ENCODE measurements at places on chromosomes 6 and 20.

DNA sequence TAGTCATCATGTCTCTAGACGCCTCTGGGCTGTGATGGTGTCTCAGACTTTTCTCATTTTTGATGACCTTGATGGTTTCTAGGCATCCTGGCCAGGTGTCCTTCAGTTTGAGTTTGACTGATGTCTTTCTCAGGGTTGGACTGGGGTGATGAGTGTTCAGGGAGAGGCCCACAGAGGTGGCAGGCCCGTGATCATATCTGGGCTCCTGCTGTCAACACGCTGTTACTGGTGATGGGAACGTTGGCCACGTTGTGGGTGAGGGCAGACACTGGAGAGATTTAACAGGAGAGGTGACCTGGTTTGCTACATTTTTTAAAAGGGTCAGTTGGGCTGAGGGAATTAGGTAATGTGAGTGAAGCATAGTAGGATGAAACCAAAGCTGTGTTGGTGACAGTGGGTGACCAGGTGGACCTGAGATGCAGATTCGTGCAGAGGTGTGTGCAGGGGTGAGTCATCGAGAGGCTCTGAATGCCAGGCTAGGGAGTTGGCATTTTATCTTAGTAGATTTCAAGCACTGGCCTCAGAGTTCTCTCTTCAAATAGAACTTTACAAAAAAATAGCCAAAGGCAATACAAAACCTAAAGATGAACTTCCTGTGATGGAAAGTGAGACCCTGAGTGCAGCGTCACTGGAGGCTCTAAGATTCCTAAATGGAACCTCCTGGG is 174.1 kb downstream of the CDH26 start:
- DNase-seq, result no peak

- peak; percentile 85 for DNase-seq
Measured at GRCh38 chr20:49982346-49983122, at the start of gene SNAI1. Gene SNAI1, plus strand, starts transcription at chr20:49982980. Its CDS starts 80 bp downstream, at chr20:49983060.

- DNase-seq, result no peak
Measured at GRCh38 chr6:18680842-18681241, 293.7 kb downstream of the RNF144B start.

DNA sequence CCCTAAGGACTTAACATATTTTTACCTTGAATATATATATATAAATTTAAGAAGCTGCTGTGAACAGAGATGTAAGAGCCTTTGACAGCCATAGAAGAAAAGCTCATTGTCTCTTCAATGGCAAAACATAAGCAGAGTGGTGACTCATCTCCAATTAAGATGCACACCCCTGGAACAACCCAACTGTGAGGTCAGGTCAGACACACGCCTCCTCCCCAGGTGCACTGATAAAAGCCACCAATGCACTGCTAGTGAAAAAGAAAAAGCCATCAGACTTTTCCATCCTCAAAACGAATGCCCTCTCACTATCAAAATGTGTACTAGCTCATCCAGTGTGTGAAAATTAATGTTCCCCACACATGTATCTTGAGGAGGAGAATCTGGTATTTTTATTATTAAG is 100.1 kb downstream of the SMLR1 start:
- no peak for DNase-seq

DNA sequence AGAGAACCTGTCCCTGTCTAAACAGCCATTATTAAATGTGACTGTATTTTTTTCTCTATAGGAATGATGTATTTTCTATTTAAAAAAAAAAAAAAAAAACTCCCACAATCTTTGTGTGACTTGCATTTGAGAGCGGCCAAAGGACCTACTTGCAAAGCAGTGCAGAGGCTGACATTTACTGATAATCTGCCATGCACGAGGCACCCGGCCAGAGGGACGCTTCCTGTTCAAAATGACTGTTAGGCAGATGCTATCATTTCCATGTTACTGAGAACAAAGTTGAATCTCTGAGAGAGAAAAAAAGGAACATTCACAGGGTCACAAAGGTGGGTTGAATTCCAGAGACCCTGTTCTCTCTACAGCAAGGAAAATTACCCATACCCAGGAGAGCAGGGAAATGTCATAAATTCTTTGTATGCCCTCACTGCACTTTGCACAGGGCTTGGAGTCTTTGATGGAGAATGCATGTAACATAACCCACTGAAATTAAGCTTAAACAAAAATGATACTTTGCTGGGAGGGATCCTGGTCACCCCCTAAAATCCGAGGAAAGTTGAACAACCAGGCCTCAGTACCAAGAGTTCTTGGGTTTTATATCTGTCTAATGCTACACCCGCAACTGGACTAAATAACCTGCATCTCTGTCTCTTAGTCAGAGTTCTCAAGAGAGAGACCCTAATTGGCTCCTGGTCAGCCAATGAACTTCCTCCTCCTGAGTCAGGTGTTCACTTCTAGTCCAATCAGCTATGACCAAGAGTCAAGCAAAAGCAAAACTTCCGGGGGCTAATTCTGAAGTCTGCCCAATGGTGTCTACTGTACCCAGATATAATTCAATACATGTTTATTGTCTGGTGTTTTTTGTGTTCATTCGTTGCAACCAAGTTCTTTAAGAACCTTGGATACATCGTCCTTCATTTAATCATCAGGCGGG is 61.2 kb downstream of the GCLC start:
- DNase-seq, result no peak

- peak; percentile 48 for DNase-seq
Measured at GRCh38 chr20:41095110-41095969, 42.0 kb upstream of the PLCG1 start.

DNA sequence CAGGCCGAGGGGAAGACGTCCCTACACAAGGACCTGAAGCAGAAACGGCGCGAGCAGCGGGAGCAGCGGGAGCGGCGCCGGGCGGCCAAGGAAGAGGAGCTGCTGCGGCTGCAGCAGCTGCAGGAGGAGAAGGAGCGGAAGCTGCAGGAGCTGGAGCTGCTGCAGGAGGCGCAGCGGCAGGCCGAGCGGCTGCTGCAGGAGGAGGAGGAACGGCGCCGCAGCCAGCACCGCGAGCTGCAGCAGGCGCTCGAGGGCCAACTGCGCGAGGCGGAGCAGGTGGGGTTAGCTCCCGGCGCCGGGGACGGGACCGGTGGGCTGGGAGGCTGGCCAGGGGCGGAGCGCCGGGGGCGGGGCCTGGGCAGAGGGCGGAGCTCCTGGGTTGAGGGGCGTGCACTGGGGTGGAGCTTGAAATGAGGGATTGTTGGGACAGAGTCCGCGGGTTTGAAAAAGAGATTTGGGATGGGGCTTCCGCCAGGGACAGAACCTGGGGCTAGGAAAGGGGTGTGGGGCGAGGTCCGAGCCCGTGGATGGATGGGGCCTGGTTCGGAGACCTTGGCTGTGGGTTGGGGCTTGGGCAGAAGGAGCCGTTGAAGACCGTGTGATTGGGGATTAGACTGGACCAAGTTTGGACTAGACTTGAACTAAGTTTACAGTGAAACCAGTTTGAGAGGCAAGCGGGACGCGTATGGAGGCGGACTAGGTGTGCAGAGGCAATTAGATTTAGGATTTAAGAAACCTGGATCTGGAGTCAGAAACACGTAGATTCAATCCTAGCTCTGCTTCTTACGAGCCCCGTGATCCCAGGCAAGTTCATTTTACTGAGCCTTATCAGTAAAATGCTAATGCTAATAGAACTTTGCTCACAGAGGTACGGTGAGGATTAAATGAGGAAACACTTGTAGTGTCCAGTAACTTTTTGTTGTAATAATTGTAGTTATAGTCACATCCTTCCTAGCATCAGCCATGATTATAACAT is 20.9 kb downstream of the DEF6 start:
- peak; percentile 80 for DNase-seq

DNA sequence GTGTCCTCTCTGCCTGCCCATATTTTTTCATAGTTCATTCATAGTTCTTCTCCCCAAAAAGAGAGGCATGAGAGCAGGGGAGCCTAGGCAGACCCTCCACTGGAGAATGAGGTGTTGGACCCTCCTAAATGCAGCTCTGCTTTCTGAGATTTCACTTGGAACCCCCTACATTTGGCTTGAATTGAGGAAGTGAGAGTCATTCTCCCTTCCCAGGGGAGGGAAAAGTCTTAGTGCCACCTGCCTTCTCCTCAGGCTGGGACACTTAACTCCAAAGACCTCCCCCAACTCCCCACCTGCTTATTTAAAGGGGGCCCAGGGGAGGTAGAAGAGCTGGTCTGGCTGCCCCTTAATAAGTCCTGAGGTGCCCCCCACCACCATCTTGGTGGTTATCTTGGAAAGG is 78.2 kb downstream of the CHMP4B start:
- no peak for DNase-seq

GRCh38 chr6:107106165-107106564 is 9.2 kb downstream of the BEND3 start:
- DNase-seq, result no peak

DNA sequence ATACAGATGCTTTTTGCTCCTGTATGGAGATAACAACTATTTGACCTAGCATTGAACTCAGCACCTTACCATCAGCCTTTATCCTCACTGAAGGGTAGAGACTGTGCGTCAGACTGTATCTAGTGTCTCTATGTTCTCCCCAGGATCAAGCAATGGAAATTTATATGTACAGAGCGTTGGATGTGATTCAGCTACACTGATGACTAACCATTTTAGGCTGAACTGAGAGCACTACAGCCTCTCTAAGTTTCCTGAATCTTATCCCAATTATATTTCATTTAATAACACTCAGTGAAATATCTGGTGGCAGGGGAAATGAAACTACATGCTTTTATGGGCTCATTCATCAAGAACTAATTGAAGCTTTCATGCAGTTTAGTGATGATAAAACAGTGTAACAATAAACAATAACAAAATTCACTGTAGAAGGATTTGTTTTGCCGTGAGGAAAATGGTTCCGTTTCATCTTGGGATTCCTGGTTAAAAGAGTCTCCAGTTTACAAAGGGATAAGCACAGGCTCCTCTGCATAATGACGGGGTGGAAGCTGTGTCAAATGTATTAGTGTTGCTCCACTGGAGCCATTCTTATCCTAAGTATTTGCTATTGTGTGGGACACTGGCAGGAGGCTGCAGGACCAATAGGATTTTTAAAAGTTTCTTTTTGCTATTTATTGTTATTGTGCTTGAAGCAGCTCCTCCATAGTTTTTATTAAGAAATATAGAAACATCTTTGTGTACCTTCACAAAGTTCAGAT is 567.6 kb upstream of the MMS22L start:
- no peak for DNase-seq

- DNase-seq, result no peak
Measured at GRCh38 chr20:46229478-46230105, 78.7 kb downstream of the CDH22 start.

- DNase-seq, result no peak
Measured at GRCh38 chr20:64146301-64146935, 17.8 kb upstream of the MYT1 start.

DNA sequence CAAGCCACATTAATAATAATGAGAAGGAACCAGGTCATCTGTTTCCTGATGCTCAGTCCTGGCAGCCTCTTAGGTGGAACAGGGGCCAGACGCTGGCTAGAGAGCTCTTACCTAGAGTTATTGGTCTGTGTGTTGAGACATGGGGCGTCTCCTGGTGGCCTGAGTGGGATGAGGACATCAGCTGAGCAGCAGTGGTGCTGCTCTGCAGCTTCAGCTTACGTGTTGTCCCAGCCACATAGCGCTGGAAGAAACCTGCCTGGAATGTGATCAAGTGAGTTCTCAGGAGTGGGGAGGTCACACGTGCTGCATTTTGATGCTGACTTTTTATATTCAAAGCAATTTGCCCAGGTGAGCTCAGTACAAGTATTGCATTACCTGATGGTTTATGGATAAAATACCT is 355.4 kb downstream of the CDH26 start:
- no peak for DNase-seq

DNA sequence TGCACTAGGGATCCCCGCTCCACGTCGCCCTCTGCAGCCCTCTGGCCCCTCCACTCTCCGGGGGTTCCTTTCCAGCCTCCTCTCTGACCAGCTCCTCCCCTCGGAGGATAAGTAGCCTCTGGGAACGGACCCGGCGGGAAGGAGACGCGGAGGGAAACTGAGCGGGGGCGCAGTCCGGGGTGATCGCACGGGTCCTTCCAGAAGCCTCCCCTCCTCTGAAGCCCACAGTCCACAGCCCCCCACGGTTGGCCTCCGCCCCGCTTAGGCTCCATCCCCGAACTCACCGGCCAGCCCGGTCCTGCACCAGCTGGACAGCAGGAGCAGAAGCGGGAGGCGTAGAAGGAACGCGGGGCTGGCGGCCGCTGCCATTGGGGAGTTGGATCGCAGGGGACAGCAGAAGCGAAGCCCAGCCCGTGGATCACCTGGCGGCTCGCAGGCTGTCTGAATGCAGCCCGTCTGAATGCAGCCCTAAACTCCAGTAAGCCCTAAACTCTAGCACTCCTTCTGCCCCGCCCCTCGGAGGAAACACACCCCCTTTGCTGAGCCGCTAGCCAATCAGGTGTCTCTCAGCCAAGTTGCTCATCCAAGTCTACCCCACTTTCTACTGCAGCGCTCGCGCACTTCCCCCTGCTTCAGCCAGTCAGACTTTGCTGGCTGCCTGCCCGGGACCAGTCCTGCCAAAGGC is at the start of gene RAET1G:
RAET1G (minus strand) TSS at position 480 of the 685 bp plus-strand sequence; CDS start at position 369, 111 bp downstream.
- DNase-seq, result peak; percentile 84

DNA sequence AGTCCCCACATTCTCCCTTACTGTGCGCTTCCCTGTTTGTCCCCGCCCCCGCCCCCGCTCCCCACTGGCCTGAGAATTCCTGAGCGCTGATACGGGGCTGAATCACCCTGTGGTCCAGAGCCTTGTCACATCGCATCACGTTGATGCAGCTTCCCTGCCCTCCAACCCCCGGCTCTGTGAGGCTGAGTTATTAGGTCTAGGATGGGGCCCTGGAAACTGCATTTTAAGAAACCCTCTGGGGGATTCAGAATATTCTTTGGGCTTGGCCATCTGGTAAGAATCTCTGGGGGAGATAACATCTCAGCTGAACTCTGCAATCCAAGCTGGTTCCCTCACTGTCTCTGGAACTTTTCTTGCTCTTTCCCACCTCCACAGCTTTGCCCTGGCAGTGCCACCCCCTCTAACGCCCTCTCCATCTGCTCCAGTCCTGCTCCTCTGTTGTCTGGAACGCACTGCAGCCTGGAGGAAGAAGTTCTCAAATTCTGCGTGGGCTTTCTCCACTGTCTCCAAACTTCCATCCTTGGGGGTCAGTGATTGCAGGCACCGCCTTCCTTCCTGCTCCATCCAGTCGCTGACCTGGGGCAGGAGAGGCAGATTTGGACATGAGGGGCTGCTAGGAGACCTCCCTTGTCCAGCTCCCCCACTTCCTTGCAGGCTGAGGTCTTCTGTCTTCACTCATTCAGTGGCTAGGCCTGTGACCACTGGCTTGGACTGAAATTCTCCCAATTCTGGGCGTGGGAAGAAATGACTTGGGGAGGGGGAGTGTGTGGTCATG is 42.6 kb downstream of the KIAA1755 start:
- DNase-seq, result no peak
